Ovary (tissue), 10 donors: ENCODE measurements at places on chromosomes 5 and 9. TPM values are rescaled to one million over a fixed set of nuclear protein-coding genes. Genes with fewer than 3 reads are reported as not detected.

Gene CEL
- total RNA-seq, result 2.8 TPM

DNA sequence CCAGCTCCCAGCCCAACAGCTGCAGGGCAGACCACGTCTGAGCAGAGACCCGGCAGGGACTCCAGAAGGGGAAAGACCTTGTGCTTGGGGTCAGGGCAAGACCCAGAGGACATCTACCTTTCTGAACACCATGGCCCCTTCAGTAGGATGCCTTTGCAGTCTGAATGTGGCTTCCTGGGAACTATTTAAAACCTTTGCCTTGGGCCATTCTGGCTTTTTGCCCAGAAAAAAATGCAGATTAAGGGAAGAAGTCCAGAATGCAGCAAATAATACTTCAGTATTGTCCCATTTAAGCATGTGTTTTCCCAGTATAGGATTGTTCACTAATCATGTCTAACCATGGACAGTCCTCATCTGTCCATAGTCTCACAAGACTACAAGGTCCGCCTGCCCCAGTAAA, 67.5 kb upstream of the ERCC6L2 start:
- DNase-seq, result no peak

Gene ADAMTS13
- total RNA-seq, result 2.7 TPM

Gene IFNK
- not detected for total RNA-seq
